ENCODE measurements at places on chromosomes 5 and 9. TPM values are rescaled to one million over a fixed set of nuclear protein-coding genes. Genes with fewer than 3 reads are reported as not detected.

- DNase-seq = no peak
Observed at GRCh38 chr5:124253203-124253810, 493.1 kb downstream of the ZNF608 start.

The SAPCD2 gene
- 0.12 TPM for total RNA-seq

DNA sequence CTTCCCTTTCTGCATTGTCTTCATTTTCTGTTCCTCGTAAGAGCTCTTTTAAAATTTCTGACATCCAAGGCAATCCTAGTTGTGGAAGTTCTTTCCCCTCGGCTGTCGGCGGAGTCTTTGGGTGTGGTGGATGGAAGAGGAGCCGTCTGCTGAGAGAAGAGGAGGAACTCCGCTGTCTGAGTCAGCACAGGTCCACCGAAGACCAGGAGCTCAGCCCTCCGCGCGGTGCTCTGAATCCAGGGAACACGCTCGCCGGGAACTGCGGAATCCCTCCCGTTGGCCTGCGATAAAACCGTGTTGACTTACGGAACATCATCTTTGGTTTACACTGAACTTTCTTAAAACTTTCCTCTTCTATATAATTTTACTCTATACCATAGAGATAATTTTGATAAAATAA is 100.7 kb upstream of the IRX4 start:
- DNase-seq = no peak

The SH3PXD2B gene
- total RNA-seq = 13.9 TPM

The TLR4 gene
- total RNA-seq = 20.0 TPM

- DNase-seq = peak; percentile 54
Observed at GRCh38 chr9:136051453-136051836, 43.6 kb downstream of the NACC2 start.

DNA sequence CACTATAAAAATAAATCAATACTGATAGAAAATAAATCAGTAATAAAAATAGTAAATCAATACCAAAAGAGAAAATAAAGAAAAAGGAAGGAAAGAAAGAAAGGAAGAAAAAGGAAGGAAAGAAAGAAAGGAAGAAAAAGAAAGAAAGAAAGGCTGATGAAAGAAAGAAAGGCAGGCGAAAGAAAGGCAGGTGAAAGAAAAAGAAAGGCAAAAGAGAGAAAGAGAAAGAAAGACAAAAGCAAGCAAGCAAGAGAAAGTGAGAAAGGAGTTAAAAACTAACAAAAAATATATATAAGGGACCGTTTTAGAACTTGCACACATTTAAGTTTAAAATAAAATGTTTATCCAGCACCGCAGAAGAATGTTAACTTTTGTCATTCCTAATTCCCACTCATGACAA is 116.0 kb downstream of the SVEP1 start:
- no peak for DNase-seq

DNA sequence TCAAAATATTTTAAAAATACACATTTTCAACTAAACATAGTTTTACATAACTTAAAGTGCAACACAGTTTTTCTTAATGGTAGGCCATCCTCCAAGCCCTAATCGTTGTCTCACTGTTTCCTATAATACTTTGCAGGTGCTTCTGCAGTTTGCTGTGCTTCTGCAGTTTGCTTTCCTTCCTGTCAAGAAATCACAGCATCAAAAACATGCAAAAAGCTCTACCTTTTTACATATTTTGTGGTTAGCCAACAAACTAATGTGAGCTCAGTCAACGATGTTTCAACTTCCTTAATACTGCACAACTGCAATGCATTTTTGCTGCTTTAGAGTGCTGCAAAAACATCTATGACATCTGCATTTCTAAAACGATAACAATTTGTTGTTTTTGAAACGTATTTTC is 25.2 kb downstream of the EMB start:
- no peak for DNase-seq
